ENCODE measurements at places on chromosomes 1 and 21.

DNA sequence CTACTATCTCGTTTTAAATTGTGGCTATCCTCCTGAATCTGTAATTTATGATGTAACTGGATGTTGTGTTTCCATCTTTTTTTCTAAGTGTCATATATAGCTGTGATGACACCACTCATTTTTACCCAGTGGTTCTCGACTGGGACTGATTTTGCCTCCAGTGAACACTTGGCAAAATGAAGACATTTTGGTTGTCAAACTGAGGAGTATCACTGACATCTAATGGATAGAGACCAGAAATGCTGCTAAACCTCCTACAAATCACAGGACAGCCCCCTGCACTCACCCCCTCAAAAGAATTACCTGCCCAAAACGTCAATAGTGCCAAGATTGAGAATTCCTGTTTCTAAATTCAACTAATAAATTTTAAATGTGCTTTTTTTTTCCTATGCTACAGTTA lies 1.9 kb downstream of the TRMT13 start:
- H3K27me3 ChIP-seq = no peaks in the 10 kb centered on the region
- H3K4me1 ChIP-seq = peaks cover 51% of the 10 kb centered on the region
- no peak overlapping the region for H3K27ac ChIP-seq
- peak overlapping the region; percentile 5 for H3K4me3 ChIP-seq

DNA sequence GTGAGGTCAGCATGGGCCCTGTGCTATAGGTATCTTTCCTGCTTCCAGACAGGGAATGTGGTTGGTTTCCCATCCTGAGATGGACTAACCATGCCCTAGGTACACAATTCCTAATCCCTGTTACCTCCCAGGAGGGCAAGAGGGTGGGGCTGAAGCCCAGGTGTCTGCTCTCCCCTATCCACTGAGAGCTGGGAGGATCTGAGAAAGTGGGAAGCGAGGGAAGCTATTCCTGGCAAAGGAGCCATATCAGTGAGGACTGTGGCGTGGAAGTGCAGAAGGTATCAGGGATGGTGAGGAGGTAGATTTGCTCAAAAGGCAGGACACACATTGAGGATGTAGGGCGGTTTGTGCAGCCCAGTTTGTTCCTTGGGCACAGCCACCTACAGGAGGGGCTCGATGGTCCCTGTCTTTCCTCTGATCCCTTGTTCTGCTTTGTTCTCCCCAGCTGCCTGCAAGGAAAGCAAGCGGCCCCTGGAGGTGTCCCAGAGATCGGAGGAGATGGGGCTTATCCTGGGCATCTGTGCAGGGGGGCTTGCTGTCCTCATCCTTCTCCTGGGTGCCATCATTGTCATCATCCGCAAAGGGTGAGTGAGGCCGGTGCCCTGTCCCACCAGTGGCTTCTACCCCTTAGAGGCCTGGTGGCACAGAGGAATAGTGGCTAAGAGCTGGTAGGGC lies 48.1 kb downstream of the PTPRU start:
- H3K4me1 ChIP-seq = peaks cover 5% of the 10 kb centered on the region
- H3K27me3 ChIP-seq = peaks cover 13% of the 10 kb centered on the region
- H3K27ac ChIP-seq = no peak overlapping the region
- no peak overlapping the region for H3K4me3 ChIP-seq
- no peak for DNase-seq
- no peaks in the 10 kb centered on the region for H3K36me3 ChIP-seq

DNA sequence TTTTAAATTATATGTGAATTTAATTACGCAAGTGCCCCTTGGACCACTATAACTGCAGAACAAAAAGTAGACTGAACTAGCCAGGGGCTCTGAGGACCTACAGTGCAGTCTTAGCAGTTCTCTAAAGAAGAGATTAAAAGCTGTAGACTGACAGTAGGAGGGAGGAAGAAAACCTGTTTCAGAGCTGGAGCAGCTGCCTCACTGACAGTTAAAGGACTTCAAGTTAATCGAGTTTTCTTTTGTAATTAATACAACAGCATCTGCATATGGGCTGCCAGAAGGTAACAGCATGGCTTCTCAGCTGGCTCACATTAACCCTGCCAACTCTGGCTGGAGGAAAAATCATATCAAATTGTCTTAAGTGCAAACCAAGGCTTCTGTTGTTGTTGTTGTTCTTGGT lies 19.9 kb downstream of the DSTYK start:
- no peaks in the 10 kb centered on the region for H3K27me3 ChIP-seq
- H3K27ac ChIP-seq = no peak overlapping the region
- H3K4me1 ChIP-seq = peaks cover 26% of the 10 kb centered on the region
- no peak overlapping the region for H3K4me3 ChIP-seq

DNA sequence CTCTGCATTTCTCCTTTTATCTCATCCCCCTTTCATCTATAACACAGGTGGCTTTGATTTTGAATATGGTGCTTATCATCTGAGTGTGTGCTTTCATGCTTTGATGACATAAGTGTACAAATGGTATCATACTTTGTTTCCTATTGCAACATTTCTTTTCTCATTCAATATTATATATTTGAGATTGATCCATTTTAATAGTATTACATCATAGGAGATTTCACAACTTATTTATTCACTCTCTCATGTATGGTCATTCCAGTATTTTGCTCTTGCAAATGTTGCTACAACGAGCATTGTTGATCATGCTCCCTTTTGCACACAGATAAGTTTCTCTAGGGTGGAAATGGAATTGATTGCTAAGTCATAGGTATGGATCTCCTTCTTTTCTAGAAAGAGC lies 302.8 kb downstream of the KIF26B start:
- no peaks in the 10 kb centered on the region for H3K27me3 ChIP-seq
- DNase-seq = no peak
- H3K4me1 ChIP-seq = no peaks in the 10 kb centered on the region
- no peak overlapping the region for H3K27ac ChIP-seq
- no peak overlapping the region for H3K4me3 ChIP-seq

DNA sequence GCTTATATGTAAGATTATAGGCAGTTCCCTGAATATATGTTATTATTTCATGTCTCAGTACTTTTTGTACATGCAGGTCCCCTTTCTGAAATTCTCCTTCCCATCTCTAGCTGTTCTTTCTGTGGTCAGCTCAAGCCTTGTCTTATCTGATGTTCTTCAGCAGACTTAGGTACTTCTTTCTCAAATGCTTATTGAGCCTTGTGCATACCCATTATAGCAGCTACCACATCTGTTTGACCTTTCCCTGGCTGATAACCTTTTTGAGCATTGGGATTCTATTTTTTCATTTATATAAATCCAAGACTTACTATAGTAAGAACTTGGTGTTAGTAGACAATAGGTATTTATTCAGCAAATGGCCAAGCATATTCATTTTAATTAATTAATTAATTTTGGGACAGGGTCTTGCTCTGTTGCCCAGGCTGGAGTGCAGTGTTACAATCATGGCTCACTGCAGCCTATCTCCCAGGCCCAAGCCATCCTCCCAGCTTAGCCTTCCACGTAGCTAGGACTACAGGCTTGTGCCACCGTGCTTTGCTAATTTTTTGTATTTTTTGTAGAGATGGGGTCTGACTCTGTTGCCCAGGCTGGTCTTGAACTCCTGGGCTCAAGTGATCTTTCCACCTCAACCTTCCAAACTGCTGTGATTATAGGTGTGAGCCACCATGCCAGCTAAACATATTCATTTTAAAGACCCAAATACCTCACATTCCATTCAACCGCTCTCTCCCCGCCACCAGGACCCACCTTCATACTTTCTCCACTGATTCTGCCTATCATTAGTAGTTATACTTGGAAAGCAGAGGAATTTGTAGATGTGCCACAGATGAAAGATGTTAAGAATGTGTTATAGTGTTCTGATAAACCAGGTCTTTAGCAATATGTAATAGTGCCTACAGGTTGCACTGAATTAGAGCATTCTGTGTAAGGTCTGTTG lies 16.7 kb downstream of the TIPRL start:
- no peak overlapping the region for H3K4me3 ChIP-seq
- no peak overlapping the region for H3K27ac ChIP-seq
- H3K27me3 ChIP-seq = no peaks in the 10 kb centered on the region
- no peaks in the 10 kb centered on the region for H3K4me1 ChIP-seq
- H3K36me3 ChIP-seq = peaks cover 47% of the 10 kb centered on the region
- DNase-seq = no peak

GRCh38 chr1:99758073-99758511 lies 8.3 kb downstream of the FRRS1 start:
- H3K36me3 ChIP-seq = no peaks in the 10 kb centered on the region
- peaks cover 22% of the 10 kb centered on the region for H3K27me3 ChIP-seq
- H3K4me3 ChIP-seq = no peak overlapping the region
- no peak for DNase-seq
- H3K27ac ChIP-seq = no peak overlapping the region

DNA sequence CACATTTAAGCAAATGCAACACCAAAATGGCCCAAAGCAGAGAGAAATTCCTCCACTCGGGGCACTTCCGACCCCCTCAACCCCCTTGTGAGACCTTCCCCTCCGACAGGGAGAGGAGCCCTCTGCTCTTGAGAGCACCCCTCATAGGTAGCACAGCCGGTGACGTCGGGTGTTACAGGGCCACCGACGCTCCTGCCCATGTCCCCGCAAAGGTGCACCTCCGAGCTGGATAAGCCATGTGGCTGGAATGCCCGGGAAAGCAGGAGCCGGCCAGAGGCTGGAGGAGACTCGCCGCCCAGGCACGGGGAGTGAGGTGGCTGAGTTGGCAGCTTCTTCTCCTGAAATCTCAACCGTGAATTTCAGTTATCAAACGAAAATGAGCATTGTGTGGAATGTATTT lies 67.1 kb upstream of the ARHGEF16 start:
- no peaks in the 10 kb centered on the region for H3K4me1 ChIP-seq
- no peak overlapping the region for H3K27ac ChIP-seq
- DNase-seq = no peak
- no peak overlapping the region for H3K4me3 ChIP-seq

DNA sequence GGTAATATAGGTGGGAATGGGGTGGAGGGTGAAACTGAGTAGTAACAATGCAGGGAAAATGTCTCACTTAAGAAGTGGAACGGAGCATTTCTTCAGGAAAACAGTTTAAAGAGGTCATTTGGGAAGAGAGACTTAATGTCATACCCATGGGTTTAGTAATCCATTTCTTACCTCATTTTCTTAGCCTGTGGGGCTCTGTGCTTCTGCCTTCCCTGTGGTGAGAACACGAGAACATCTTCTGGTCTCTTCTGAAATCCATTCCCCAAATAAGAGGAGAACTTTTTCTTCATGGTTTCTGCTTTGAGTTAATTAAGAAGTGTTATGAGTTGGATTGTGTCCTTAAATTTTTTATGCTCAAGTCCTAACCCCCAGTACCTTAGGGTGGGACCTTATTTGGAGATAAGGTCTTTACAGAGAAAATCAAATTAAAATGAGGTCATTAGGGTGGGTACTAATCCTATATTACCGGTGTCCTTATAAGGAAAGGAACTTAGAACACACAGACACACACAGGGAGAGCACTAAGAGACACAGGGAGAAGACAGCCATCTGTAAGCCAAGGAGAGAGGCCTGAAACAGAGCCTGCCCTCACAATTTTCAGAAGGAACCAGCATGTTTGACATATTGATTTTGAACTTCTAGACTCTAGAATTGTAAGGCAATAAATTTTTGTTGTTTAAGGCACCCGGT lies 5.4 kb downstream of the CCDC190 start:
- DNase-seq = no peak
- H3K4me1 ChIP-seq = no peaks in the 10 kb centered on the region
- no peaks in the 10 kb centered on the region for H3K36me3 ChIP-seq
- peaks cover 6% of the 10 kb centered on the region for H3K27me3 ChIP-seq
- no peak overlapping the region for H3K4me3 ChIP-seq

DNA sequence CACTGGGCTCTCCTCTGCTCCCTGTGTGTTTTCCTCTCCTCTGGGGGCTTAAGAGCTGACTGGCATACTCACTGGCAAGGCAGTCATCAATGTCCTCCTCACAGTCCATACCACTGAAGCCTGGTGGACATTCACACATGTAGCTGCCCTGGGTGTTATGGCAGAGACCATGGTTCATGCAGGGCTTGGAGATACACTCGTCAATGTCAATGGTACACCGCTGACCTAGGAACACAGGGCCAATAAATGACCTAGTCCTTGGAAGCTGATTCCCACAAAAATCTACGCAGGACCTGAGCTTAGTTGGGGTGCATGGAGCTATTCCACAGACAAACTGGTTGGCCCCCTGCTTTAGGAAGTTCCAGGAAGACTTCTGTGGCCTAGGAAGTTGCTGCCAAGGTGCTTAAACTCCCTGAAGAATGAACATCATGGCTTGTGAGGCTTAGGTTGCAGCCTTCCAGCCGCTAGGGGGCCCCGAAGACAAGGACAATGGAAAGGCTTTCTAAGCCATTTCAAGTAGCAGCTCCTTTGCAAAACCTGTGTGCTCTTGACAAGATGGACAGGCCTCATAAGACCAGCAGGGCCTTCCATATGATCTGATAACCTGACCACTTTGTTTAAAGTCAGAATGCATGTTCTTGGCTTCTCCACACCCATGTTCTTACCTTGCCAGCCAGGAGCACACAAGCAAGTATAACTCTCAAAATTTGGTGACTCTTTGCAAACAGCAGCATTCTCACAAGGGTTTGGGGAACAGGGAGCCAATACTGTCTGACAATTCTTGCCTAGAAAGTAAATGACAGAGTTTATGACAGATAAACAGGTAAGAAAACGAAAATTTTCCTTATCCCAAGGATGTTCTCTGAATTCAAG lies 52.3 kb upstream of the ADAM30 start:
- no peak overlapping the region for H3K4me3 ChIP-seq
- peak; percentile 85 for DNase-seq
- H3K27ac ChIP-seq = no peak overlapping the region
- no peaks in the 10 kb centered on the region for H3K27me3 ChIP-seq

GRCh38 chr1:7628273-7628672 lies 142.8 kb upstream of the VAMP3 start:
- H3K27me3 ChIP-seq = peaks cover 24% of the 10 kb centered on the region
- no peaks in the 10 kb centered on the region for H3K4me1 ChIP-seq
- H3K36me3 ChIP-seq = no peaks in the 10 kb centered on the region
- H3K27ac ChIP-seq = no peak overlapping the region
- DNase-seq = no peak

DNA sequence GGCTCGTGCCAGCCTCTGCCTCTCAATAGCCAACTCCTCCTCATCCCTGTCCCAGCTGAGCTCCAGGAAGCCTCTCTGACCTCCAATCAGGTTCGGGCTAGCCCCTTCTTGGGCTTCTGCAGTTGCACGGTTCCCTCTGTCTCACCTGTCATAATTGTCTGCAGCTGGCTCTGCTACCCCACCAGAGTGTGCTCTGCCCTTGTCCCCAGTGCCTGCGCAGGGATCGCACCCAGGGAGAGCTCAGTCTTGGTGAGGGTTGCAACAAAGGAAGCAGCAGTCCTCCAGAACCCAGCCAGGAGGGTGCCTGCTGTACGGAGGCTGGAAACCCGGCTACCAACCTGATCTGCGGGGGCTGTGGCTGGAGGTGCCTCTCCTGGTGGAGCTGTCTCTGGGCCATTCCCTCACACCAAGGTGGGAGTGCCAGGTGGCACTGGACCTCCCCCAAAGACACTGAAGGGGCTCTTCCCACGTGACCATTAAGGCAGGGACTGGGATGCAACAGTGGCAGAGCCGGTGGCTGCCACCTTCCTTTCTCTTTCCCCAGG lies 63.5 kb upstream of the DMRTB1 start:
- H3K36me3 ChIP-seq = no peaks in the 10 kb centered on the region
- H3K4me1 ChIP-seq = no peaks in the 10 kb centered on the region
- H3K27me3 ChIP-seq = peaks cover 35% of the 10 kb centered on the region
- H3K4me3 ChIP-seq = no peak overlapping the region
- H3K27ac ChIP-seq = no peak overlapping the region
